ENCODE measurements at places on chromosomes 3 and 15. TPM values are rescaled to one million over a fixed set of nuclear protein-coding genes. Genes with fewer than 3 reads are reported as not detected.

CYP1A1 gene
- 1.0 TPM for total RNA-seq

HDC gene
- total RNA-seq = 0.19 TPM

SEC62 gene
- total RNA-seq = 61.7 TPM

PRSS50 gene
- total RNA-seq = not detected

LRRN1 gene
- total RNA-seq = 0.97 TPM

P2RY13 gene
- not detected for total RNA-seq

SOX14 gene
- total RNA-seq = not detected
